ENCODE measurements at places on chromosomes 2 and 18.

GRCh38 chr2:225599856-225600255 lies 200.3 kb downstream of the NYAP2 start:
- DNase-seq = no peak

DNA sequence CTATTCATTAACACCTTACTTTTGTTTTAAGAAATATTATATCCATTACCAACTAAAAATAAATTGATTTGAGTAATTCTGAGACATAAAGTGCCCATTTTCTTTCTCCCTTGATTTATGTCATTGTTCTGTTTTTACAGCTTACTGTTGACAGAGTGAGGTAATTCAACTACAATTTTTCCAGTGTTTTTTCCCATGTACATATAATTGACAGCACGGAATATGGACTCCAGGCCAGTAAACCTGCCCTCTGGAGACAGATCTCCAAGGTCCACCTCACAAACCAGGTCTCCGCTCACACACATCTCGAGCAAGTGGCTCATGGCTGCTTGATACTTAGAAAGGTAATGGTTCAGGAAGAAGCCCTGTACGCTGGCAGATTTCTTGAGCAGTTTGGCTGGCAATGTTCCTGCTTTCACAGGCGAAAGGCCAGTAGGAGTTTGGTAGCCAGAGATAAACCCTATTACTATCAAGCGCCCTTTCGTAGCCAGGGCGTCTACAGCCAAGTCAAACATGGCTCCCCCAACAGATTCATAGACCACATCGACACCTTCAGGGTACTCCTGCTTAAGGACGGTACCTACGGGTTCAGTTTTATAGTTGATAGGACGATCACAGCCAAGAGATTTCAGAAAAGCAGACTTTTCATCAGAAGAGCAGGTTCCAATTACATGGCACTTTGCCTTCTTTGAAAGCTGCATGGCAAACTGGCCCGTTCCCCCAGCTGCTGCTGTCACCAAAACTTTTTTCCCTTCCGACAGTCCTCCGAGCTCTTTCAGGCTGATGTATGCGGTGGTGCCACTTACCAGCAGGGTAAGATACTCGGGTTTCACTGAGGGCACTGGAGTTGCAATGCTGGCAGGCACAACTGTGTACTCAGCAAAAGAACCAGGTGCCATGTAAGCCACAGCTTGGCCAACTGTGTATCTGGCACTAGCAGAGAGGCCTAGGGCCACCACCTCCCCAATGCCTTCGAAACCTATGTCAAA lies 7.4 kb downstream of the PTGR3 start:
- no peak for DNase-seq

- DNase-seq = no peak
Observed at GRCh38 chr18:49910986-49911385, 97.7 kb upstream of the ACAA2 start.

DNA sequence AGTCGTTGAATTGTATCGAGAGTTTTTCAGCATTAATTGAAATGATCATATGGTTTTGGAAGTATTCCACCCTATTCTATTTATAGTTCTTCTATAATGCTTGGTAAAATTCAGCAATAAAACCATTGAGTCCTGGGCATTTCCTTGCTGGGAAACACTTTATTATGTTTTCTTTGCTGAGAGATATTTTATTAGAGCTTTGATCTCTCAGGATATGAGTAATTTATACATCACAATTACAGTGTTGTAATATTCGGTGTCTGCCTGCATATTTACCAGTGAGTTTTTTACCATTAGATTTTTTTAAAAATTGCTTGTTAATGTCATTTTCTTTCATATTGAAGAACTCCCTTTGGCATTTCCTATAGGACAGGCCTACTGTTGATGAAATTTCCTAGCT lies 402.7 kb upstream of the FSIP2 start:
- no peak for DNase-seq

- DNase-seq = no peak
Observed at GRCh38 chr2:9640403-9641104, 9.8 kb upstream of the YWHAQ start.

GRCh38 chr2:28505361-28505760 lies 9.5 kb downstream of the PLB1 start:
- no peak for DNase-seq

GRCh38 chr18:42271647-42272414 lies 316.8 kb downstream of the PIK3C3 start:
- no peak for DNase-seq

DNA sequence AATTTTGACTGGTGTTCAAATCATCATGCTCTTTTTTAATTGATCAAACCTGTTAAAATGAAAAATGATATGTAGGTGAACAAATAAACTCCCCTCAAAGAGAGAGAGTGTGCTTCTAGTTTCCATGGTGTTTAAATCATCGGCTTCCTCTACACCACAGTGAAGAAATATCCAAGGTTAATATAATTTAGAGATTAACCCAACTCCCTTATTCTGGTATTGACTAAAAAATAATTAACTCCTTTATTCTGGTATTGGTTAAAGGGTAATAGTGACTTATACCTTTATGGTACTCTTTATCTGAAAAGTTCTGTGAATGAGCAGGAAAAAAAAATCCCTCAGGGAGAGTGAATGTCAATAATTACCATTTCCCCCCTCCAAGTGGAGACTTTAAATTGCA lies 93.1 kb downstream of the SPATS2L start:
- no peak for DNase-seq

DNA sequence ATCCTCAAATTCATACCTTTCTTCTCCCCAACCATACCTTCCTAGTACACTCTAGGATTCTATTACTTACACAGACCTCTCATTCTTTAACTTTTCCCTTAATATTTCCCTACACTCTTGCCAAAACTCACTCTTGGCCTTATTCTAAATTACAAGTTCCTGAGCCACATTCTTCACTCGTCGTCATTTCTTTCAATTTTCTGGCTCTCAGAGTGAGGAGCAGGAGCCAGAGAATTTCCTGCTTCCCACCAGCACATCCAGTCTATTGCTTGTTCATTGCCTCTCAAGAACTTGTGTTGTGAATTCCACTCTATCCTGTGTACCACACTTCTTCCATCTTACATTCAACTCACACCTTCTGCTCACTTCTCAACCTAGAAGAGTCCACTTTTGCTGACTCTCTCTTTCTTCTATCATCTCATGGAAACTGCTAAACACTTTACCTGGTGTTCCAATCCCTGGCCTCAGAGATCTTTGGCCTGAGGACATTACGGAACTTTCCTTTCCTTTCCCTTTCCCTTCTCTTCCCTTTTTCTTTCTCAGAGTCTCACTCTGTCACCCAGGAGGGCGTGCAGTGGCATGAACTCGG lies 171.6 kb downstream of the PLCL1 start:
- no peak for DNase-seq

DNA sequence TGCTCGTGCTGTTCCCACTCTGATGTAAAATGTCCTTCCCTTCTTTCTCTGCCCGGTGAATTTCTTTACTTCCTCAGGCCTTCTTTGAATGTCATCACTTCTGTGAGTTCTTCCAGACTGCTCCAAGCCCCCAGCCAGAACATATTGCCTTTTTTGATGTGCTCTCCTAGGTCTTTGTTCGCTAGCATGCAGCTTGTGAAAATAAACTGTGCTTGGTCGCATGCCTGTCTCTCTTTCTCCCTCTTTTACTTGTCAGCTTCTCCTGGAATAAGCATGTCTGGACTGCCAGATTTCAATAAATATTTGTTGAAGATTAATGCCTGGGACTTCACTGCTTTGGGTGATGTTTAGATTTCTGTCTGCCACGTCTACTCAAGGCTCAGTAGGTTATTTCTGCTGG lies 82.7 kb upstream of the ARHGAP28 start:
- no peak for DNase-seq

- no peak for DNase-seq
Observed at GRCh38 chr2:161337247-161337646, 29.0 kb downstream of the PSMD14 start.

DNA sequence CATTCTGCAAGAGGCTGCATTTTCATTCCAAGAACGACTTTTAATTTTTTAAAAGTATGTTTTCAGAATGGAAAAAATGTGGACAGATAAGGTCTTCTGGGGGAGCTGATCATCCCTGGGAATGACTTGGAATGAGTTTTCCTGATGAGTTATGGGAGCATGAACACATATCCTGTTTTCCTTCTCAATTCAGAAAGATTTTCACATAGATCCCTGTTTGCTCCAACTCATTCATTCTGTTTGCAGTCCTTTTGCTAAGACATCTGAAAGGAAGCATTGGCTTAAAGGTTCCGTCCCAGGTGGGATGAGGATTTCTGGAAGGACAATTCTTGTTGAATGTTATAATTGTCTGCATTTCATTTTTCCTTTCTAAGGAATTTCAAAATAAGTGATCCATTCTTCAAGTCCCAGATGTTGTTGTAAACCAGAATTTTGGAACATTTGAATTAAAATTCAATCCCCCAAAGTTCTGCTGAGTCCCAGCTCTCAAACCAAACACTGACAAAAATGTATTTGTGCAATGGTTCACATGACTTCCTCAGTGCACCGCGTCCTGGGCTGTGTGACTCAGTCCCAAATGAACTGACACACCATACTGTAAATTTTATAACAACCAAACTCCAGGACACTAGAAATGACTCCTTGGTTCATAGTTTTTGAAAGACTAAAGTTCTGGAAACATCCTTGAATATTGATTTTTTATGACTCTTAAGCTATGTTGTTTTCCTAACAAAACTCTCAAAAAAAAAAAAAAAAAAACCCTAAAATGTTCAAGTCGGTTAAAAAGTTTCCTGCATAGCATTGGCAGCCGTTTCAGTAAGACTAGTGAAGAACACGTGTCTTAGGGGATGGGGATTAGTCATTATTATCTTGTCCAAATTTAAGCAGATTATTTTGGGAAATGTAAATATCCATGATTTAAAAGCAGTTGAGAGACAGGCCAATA lies 281.8 kb upstream of the TCF4 start:
- DNase-seq = no peak

- no peak for DNase-seq
Observed at GRCh38 chr18:46437061-46437460, 220.0 kb downstream of the LOXHD1 start.

GRCh38 chr2:158756331-158756730 lies 38.8 kb upstream of the DAPL1 start:
- DNase-seq = no peak

GRCh38 chr18:40437517-40437916 lies 1517.5 kb upstream of the PIK3C3 start:
- no peak for DNase-seq

GRCh38 chr18:28284132-28284531 lies 107.2 kb upstream of the CDH2 start:
- DNase-seq = no peak

- no peak for DNase-seq
Observed at GRCh38 chr2:23425885-23426262, 40.9 kb downstream of the KLHL29 start.

DNA sequence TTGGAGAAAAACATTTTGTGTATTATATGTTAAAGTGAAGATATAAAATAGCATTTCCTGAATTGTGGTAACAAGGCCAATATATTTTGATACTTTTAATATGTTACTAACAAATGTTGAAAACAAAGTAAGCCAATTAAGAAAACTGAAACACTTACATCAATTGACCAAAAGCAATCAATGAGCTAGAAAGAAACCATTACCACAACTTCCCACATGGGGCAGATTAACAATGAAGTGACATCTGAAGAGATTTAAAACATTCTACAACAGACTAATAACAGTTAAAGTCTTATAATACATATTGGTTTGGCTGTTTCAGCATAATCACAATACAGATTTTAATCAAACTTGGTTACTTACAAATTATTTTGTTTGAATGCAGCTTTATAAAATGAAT lies 282.4 kb upstream of the NETO1 start:
- DNase-seq = no peak

DNA sequence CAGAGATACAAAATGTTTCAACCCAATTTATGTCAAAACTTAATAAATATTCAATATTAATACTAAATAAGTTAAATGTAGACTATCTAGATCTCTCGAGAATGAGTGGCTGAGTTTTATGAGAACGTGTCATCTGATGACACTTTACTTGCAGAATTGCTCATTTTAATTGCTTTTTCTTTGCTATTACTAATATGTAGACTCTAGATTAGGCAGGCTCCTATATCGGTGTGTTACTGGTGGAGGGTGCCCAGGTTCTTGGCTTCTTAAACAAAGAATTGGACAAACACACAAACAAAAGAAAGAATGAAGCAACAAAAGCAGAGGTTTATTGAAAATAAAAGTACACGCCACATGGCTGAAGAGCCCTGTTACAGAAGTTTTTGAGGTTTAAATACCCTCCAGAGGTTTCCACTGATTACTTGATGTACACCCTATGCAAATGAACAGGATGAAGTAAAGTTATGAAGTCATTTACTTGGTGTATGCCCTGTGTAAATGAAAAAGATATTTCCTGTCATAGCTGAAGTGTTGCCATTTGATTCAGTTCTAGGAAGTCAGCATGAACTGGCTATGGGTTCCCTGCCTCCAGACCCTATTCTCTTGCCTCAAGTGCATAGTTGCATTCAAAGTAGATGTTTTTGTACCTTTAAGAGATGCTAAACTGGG lies 122.9 kb upstream of the ITGA4 start:
- no peak for DNase-seq
